ENCODE measurements at places on chromosomes 7 and 10.

DNA sequence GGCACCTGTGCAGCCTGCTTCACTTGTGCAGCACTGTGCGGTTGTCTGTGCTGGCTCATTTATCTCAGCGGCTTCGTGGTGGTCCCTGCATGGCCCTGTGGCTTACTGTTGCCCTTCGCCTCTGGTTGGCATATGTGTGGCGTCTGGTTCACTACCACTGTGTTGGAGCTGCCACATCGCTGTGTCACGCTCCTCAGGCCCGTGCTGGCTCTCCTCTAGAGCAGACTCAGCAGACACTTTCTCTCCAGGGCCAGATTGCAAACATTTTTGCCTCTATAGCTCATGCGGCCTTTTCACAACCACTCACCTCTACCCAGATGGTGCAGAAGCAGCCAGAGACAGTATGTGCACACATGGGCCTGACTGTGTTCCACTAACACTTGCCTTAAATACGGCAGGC, 37.9 kb downstream of the PPP2R2D start:
- H3K36me3 ChIP-seq, result peaks cover 9% of the 10 kb centered on the region
- H3K27ac ChIP-seq, result no peak overlapping the region
- H3K27me3 ChIP-seq, result no peaks in the 10 kb centered on the region

DNA sequence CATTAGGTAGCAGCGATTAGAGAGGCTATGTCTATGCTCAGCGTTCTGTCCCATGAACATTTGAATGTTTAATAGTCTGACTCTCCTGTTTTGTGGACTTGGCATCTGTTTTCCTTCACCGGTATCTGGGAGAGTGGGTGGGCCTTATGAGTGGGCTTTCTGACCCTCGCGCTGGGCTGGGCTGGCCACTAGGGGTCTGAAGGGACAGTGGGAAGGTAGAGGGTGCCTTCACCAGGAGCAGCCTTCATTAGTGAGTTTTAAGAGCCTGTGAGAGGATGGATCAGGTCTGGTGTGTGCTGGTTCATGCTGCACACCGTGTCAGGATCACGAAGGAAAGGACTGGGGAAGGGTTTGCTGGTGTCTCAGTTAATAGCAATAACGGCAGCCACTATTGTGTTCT, 33.4 kb downstream of the DCLRE1A start:
- DNase-seq, result no peak
- no peak overlapping the region for H3K4me3 ChIP-seq
- H3K36me3 ChIP-seq, result no peaks in the 10 kb centered on the region
- no peak overlapping the region for H3K27ac ChIP-seq
- H3K27me3 ChIP-seq, result peaks cover 8% of the 10 kb centered on the region
- no peaks in the 10 kb centered on the region for H3K4me1 ChIP-seq

GRCh38 chr10:116667484-116667883, 46.7 kb downstream of the PNLIPRP2 start:
- H3K4me1 ChIP-seq, result no peaks in the 10 kb centered on the region
- H3K27ac ChIP-seq, result no peak overlapping the region
- DNase-seq, result no peak
- H3K36me3 ChIP-seq, result no peaks in the 10 kb centered on the region
- H3K4me3 ChIP-seq, result no peak overlapping the region

DNA sequence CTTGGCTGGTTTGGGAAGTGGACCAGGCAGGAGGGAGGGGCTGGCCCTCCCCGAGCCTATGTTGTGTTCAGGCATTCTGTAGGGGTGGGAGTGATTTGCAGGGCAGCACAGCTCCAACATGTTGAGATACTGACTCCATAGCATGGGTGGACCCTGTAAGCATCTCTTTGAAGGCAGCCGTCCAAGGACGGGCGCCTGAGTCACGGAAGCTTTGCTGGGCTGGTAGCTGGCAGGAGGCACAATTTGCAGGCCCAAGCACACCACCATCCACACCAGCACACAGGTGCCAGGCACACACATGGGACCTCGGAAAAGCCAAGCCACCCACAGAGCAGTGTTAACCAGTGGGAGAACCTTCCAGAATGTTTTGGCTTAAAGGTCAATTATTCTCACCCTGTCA, 505.1 kb upstream of the FOXK1 start:
- H3K27ac ChIP-seq, result no peak overlapping the region
- peaks cover 4% of the 10 kb centered on the region for H3K27me3 ChIP-seq
- no peak for DNase-seq
- no peaks in the 10 kb centered on the region for H3K4me1 ChIP-seq
- H3K36me3 ChIP-seq, result no peaks in the 10 kb centered on the region

GRCh38 chr7:107167483-107168232, 1.1 kb upstream of the HBP1 start:
- H3K27me3 ChIP-seq, result no peaks in the 10 kb centered on the region
- H3K27ac ChIP-seq, result peak overlapping the region; percentile 96
- peak; percentile 24 for DNase-seq
- peak overlapping the region; percentile 90 for H3K4me3 ChIP-seq
- H3K4me1 ChIP-seq, result peaks cover 16% of the 10 kb centered on the region
- H3K36me3 ChIP-seq, result no peaks in the 10 kb centered on the region

GRCh38 chr7:5704534-5704922, 76.9 kb downstream of the RNF216 start:
- no peak overlapping the region for H3K4me3 ChIP-seq
- peak; percentile 75 for DNase-seq
- H3K4me1 ChIP-seq, result peaks cover 27% of the 10 kb centered on the region
- H3K36me3 ChIP-seq, result no peaks in the 10 kb centered on the region
- H3K27ac ChIP-seq, result no peak overlapping the region
- H3K27me3 ChIP-seq, result no peaks in the 10 kb centered on the region

DNA sequence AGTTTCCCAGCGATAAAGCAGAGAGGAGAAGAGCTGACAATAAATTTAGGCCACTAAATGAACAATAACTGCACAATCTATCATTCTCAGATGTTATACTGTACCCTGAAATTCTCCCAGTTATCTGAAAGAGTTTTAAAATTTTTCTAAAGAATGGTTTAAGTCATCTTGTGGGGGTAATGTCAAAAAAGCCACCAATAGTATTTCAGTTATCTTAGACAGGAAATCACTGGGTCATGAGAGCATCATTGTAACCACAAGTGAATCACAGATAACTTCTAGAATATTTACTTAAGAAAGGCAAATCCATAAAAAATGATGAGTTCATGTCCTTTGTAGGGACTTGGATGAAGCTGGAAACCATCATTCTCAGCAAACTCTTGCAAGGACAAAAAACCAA, 147.1 kb downstream of the DNAJB9 start:
- H3K27ac ChIP-seq, result no peak overlapping the region
- H3K27me3 ChIP-seq, result no peaks in the 10 kb centered on the region
- H3K4me3 ChIP-seq, result no peak overlapping the region
- H3K4me1 ChIP-seq, result no peaks in the 10 kb centered on the region
- H3K36me3 ChIP-seq, result no peaks in the 10 kb centered on the region

DNA sequence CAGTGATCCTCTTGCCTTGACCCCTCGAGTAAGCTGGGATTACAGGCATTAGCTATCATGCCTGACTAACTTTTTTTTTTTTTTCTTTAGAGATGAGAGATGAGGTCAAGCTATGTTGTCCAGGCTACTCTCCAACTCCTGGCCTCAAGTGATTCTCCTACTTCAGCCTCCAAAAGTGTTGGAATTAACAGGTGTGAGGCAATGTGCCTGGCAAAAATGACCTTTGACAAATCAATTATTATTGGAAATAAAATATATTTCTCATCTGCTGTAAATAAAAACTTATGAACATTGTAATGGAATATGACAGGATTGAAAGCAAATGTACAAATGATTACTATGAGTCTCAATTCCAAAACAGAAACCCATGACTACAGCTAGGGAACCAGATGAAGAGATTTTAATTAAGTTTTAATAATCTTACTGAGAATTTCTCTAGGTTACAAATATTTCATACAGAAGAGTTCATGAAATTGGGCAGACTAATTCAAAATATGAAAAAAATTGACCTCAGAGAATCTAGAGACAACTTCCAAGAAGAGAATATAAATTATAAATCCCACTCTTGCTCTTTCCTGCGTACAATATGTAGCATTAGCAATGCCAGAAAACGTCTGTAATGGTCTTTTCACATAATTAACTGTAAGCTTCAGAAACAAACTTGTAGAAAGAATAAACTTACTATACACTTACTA, 414.7 kb downstream of the DGKB start:
- no peaks in the 10 kb centered on the region for H3K4me1 ChIP-seq
- H3K36me3 ChIP-seq, result no peaks in the 10 kb centered on the region
- H3K4me3 ChIP-seq, result no peak overlapping the region

DNA sequence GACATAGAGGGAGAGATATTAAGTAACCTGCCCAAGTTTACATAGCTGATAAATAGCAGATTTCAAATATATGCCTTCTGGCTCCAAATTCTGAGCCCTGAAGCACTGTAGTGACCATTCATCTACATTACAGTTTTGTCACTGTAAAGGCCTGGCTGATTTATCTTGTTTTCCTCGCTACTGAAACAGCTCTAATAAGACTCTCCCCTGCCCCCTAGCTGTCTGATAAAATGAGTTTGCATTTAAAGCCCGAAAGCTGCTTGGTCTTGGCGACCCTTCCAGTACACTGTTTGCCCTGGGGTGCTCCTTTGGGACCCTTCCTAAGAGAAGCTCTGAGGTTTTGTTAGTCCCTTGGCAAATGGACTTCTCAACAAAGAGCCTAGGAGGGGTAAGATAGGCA, 59.7 kb upstream of the RAB11FIP2 start:
- no peak overlapping the region for H3K27ac ChIP-seq
- no peaks in the 10 kb centered on the region for H3K36me3 ChIP-seq
- no peak overlapping the region for H3K4me3 ChIP-seq
- H3K27me3 ChIP-seq, result no peaks in the 10 kb centered on the region

DNA sequence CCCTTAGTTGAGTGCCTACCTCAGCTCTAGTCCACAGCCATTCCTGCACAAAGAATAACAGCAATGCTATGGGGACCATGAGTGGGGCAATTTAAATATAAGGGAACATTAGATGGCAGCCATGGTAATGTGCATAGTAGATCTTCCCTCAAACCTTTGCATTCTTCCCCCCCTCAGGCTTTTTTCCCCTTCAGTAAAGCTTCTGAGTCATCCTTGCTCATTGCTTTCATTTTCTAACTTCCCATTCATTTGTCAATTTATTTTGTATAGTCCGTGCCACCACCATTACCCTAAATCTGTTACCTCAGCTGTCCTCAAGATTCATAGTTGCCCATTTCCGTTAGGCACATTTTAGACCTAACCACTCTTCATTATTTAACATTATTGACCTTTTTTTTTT, 10.7 kb downstream of the HECTD2 start:
- no peak overlapping the region for H3K27ac ChIP-seq
- H3K36me3 ChIP-seq, result no peaks in the 10 kb centered on the region
- DNase-seq, result no peak
- H3K4me3 ChIP-seq, result no peak overlapping the region

- no peaks in the 10 kb centered on the region for H3K4me1 ChIP-seq
- no peaks in the 10 kb centered on the region for H3K27me3 ChIP-seq
- no peaks in the 10 kb centered on the region for H3K36me3 ChIP-seq
- no peak for DNase-seq
- no peak overlapping the region for H3K4me3 ChIP-seq
- no peak overlapping the region for H3K27ac ChIP-seq
Observed at GRCh38 chr7:68875857-68876256, 722.4 kb upstream of the AUTS2 start.

DNA sequence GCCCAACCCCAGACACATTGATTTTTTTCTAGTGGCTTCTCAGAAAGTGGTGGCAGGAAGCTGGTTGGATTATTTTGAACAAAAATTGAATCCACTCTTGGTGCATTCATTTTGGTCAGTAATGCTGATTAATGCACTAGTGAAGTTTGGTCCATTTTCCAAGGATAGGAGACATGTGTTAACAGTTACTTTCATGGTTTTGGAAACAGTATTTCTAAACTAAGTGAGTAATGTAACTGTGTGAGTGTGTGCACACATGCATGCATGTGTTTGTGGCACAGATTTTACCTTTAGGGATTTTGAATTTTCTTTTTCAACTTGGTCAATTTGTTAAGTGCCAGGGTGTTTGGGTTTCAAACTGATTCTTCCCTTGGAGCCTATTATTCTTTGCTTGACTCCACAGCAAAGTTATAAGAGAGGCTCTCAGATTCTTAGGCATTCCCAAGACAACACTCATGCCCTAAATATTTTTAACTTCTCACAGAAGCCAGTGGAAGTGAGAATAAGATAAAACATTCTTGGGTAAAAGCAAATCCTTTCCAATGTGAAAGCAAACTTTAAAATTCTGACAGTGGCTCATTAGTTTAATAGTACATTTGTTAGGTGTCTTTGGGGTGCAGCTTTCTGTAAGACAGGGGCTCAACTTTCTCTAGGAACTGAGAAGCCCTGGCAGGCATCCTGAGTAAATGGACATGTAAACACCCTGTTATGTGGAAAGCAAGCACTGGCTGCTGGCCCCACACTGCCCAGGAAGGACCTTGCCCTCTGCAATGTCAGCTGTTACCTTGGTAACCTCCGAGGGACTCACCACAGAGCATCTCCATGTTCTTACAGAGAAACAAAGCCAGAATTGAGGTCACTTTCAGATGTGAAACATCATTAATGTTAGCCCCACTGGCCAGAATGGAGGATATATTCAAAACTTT, 68.4 kb downstream of the ASAH2B start:
- DNase-seq, result no peak
- H3K27me3 ChIP-seq, result no peaks in the 10 kb centered on the region
- no peak overlapping the region for H3K27ac ChIP-seq
- no peak overlapping the region for H3K4me3 ChIP-seq

DNA sequence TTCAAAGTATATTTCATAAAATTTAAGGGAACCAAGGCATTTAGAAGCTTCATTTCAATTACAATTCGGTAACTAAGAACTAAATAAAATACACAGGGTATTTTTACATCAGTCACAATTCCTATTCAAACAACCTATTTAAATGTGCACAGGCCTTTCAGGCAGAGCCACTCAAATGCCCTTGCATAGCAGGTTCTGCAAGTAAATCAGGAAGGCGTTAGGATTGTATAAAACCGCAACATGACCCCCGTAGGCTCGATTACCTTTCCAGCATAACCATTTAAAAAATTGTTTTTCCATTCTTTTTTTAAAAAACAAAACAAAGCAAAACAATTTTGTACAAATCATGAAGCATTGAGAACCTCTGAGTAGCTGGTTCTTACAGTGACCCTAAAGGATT, 289.9 kb upstream of the SP8 start:
- no peak for DNase-seq
- no peak overlapping the region for H3K27ac ChIP-seq
- no peaks in the 10 kb centered on the region for H3K36me3 ChIP-seq

DNA sequence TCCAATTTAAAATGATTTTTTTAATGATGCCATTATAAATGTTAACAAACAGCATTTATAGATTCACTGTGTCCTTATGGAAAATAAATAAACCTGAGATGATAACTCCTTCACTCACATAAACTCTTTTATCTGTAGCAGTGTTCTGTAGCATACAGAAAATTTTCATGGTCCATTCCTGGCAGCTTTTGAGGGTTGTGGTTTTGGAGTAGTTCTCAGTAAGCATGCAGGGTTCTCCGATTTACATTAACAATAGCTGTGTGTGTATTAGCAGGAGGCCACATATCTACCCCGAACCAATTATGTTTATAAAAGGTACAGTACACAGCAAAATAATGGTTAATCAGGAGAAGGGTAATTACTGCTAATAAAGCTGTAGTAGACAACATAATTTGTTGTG, 162.7 kb downstream of the CDCA7L start:
- DNase-seq, result no peak
- no peaks in the 10 kb centered on the region for H3K36me3 ChIP-seq
- H3K4me3 ChIP-seq, result no peak overlapping the region
- H3K4me1 ChIP-seq, result no peaks in the 10 kb centered on the region
- H3K27ac ChIP-seq, result no peak overlapping the region

GRCh38 chr7:115582956-115583355, 447.6 kb downstream of the TFEC start:
- no peak overlapping the region for H3K27ac ChIP-seq
- no peaks in the 10 kb centered on the region for H3K36me3 ChIP-seq
- H3K4me1 ChIP-seq, result no peaks in the 10 kb centered on the region
- no peak for DNase-seq

- no peak for DNase-seq
- no peaks in the 10 kb centered on the region for H3K4me1 ChIP-seq
- no peak overlapping the region for H3K4me3 ChIP-seq
- no peaks in the 10 kb centered on the region for H3K36me3 ChIP-seq
- H3K27ac ChIP-seq, result no peak overlapping the region
Observed at GRCh38 chr10:8767591-8767990, 713.1 kb downstream of the GATA3 start.
